Head of caudate nucleus (tissue), 42 donors: ENCODE measurements at places on chromosomes 13 and 19.

DNA sequence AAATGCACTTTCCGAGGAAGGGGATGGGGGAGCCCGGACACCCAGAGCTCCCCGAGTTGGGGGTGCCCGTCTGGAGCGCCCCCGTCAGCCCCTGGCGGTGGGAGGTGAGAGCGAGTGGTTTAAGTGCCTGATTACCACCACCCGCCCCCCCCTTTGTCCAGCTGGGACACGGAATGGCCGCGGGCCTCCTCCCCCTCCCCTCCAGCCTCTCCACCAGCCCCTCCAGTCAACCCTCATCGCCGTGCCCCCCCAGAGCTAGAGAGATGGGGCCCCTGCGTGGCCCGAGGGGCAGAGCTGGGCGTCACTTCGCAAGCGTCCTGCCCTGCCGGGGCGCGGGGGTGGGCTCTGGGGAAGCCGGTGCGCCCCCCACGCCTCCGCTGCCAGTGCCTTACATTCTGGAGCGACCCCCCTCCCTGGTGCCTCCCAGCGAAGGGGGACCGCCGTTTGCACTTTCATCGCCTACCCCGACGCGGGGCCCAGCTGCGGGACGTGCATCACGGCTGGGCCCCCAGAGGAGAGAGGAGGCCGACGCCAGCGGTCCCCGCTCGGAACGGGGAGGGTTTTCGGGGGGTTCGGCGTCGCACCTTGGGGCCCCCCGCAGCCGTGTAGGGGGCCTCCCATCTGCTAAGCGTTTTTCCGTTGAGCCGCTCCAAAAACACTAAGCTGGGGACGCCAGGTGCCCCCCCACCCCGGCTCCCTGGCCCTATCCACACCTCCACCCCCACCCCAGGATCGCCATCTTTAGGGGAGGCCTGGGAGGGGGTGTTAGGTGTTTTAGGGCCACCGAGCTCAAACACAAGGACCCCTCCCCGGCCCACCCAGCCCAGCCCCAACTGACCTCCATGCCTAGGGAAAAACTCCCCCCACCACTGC is 16.4 kb downstream of the SMIM24 start:
- no peak for DNase-seq

- peak; percentile 70 for DNase-seq
Observed at GRCh38 chr13:31160857-31161556, 697 bp downstream of the HSPH1 start.

- DNase-seq: no peak
Observed at GRCh38 chr13:46010148-46010547, 42.4 kb downstream of the ZC3H13 start.

GRCh38 chr19:16894080-16894479 is 5.3 kb downstream of the F2RL3 start:
- no peak for DNase-seq

- DNase-seq: no peak
Observed at GRCh38 chr19:48959341-48960239, 4.9 kb downstream of the BAX start.

GRCh38 chr13:74646091-74646490 is 511.9 kb upstream of the KLF12 start:
- no peak for DNase-seq

GRCh38 chr13:91291078-91291477 is 56.4 kb upstream of the MIR17HG start:
- peak; percentile 31 for DNase-seq

DNA sequence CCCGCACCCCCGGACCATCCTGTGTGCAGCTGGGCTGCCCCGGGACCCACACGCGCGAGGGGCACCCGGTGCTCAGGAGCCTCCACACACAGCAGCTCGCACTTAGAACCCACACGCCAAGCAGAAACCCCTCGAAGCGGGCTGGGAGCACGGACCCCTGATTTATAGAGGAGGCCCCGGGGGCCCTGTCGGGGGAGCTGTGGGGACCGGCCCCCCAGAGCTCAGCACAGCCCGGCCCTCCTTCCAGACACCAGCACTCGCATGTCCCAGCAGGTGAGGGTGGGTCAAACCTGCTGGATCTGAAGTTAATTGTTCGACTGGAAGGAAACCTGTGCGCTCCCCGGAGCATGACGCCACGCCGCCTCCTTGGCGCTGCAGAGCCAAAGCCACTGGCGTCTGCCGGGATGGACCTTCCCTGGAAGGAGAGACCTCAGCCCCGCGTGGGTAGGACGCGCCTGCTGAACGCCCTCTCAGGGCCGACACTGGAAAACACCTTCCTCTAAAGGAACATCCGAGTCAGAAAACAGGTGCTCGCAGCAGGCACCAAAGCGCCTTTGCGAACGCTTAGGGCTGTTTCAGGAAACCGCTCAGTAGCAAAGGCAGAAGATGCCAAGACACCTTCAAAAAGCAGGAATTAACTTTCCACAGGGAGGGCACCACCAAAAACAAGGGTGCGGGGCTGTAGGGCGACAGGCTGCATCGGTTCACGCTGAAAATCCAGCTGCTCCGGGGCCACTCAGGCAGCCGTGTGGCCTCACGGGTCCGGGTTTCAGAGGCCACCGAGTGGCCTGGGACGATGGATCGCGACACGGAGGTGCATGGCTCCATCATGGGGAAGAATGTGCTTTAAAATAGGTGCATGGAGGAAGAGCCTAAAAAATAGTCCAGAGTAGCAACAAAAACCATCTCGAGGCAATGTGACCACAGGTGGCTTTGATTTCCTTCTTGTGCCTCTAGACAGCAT is 37.8 kb upstream of the GRTP1 start:
- no peak for DNase-seq

- peak; percentile 87 for DNase-seq
Observed at GRCh38 chr19:681029-682019, 5.1 kb downstream of the FSTL3 start.

DNA sequence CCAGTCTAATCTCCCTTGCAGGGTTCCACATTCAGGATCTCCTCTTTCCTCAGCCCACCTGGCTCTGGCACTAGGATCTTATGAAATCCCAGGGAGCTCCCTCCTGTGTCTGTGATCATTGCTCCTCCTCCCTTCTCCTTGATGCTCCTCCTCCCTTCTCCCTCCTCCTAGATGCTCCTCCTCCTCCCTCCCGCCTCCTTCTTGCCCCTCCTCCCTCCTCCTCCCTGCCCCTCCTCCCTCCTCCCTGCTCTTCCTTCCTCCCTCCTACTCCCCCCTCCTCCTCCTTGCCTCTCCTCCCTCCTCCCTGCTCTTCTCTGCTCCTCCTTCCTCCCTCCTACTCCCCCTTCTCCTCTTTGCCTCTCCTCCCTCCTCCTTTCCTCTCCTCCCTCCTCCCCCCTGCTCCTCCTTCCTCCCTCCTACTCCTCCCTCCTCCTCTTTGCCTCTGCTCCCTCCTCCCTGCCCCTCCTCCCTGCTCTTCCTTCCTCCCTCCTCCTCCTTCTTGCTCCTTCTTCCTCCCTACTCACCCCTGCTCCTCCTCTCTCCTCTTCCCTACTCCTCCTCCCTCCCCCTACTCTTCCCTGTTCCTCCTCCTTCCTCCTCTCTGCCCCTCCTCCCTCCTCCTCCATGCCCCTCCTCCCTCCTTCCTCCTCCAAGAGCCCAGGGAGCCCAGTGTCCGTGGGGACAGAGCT is 14.9 kb upstream of the ZBTB7A start:
- DNase-seq: no peak

DNA sequence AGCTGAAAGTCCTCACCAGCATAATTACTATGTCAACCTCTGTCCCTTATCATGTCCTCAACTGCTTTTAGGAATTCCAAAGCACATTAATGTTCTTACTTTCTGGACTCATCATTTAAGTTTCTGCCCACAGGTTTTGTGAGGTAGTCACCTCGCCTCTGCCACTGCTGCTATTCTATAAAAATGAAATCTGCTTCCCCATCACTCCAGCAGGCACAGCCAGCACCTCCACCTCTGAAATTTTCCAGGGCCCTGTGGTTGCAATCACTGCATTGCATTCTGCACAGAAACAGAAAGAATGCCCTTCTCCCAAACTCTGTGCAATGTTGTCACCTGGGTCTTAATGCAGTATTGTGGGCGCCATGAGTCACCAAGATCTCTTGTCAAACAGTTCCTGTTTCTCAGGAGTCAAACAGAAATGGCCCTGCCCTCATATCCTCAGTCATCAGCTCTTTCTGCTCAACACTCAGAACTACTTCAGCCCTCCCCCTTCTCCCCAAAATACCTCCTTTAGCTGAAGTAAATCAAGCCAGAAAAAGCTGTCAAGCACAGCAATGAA is 529.2 kb upstream of the NBEA start:
- peak; percentile 27 for DNase-seq

- no peak for DNase-seq
Observed at GRCh38 chr19:16096280-16096855, 15.3 kb upstream of the RAB8A start.

DNA sequence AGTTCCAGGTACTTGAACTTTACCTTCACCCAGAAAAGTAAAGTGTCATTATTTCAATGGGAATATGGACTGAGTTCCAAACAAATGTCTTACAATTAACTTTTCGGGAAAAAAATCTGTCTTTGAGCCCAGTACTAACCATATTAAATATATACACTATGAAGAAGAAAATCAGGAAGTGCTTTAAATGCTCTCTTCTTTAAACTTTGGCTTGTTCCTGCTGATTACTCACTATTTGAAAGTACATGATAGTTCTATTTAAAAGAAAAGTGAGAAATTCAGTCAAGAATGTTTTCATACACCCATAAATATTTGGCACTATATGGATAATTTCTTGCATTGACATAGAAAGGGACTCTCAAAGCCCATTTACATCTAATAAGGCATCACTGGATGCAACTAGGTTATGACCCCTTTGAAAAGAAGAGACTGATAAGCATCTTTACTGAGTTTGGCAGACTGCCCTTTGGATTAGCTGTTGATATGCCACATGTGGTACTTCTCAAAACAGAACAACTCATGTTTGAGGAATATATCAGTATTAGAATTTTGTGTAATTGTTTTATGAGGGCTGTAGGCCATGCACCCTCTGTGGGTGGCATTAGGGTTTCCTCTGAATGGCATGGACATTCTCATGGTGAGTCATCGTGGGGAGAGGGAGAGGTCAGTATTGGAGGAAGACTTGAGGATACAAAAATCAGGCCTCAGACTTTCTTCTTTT is 25.0 kb upstream of the VWA8 start:
- DNase-seq: no peak

GRCh38 chr19:41298348-41298964 is 11.5 kb upstream of the CCDC97 start:
- DNase-seq: peak; percentile 23

DNA sequence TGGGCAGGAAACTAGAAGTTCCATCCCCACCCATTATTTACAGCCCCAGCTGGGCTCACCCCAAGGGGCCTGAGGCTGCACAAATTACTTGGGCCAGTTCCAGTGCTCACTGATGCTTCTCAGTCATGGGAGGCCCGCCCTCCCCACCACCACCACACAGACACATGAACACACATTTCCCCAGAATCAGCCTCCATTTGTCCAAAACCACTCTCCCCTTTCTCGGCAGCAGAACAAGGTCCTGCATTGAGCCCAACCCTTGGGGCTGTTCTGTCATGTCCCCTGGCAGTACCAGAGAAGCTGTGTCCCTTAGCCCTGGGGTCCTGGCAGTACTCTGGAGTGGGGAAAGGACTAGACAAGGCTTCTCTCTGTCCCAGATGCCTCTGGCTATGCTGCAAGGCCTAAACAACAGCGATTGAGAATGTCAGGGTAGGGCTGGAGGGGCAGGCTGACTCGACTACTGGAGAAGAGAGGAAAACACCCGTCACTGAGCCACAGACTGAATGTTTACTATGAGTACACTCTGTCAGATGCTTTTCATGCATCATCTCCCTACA is 21.8 kb downstream of the SAMD4B start:
- peak; percentile 82 for DNase-seq

DNA sequence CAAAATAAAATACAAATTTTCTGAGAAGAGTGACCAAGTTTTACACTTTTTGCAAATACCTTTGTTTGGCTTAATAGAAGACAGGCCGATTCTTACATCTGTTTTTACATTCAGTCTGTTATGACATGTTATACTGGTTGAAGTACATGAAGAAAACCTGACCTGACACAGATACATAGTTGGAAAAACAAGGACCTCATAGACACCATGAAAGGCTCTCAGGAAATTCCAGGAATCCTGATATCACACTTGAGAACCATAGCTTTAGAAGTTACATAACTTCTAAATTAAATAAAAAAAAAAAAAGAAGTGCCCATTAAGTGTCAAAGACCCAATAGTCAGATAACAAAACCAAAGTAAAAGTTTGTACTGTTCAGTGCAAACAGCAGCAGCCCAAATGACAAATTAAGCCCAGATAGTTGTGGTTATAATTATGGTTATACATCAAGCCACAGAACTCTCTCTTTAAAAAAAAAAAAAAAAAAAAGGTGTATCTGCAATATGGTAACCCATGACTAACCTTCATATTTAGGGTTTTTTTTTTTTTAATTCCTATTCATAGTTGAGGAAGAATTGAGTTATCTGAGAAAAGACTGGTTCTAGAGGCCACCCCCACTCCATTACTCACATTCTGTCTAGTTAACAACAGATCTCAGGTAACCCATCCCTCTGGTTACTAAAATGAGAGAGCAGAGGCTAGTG is 19.8 kb downstream of the RBM26 start:
- no peak for DNase-seq

- no peak for DNase-seq
Observed at GRCh38 chr19:41112728-41113290, 1.4 kb upstream of the CYP2F1 start.

DNA sequence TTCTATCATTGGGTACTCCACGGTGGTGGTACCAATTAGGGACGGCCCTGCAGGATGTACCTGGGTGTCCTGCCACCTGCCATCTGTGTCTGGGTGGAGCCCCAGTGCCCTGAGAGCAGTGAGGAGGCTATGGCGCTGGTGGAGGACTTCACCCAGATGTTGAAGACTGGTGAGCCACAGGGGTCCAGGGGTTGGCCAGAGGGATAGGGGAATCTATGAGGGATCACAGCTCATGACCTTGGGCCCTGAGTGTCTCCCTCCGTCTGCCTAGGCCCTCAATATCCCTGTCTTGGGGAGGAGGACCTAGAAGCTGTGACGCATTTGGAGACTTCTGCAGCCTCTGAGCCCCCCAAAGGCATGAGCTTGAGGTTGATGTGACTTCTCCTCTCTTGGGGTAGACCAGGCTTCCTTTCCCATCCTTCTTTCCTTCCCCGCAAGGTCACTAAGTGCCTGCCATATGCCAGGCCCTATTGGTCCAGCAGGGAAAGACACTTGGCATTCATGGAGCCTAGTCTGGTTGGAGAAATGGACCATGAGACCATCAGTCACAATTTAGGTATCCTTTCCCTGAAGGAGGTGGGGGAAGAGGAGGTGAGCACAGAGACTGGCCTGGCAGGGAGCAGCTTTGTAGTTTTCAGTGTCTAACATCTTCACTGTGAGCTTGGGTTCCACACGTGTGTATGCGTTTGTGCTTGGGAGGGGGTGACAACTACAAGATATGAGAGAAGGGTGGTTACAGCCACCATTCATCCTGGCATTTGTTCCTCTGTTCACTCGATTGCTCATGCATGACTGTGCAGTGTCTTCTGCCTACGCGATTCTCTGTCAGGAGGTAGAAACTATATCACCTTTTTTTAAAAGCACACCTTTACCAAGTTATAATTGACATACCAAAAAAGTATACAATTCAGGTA is 5.1 kb upstream of the MZF1 start:
- DNase-seq: peak; percentile 69
